ENCODE measurements at places on chromosomes 2 and 18.

DNA sequence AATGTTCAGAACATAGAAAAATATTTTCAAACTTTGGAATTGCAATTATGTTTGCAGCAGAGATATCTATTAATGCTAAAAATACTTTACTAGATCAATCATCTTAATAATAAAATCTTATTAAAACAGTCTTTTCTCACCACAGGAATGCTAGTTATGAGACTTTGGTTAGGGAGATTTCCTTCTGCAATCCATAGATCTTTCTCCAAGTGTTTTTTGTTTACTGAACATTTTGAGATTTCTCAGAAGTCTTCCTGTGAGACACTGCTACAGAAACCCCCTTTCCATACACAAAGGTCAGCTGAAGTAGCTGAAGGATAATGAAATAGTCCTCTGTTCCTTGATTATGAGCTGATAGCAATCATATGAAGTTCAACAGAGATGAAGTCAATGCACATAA is 59.4 kb upstream of the RAPH1 start:
- no peak for DNase-seq

DNA sequence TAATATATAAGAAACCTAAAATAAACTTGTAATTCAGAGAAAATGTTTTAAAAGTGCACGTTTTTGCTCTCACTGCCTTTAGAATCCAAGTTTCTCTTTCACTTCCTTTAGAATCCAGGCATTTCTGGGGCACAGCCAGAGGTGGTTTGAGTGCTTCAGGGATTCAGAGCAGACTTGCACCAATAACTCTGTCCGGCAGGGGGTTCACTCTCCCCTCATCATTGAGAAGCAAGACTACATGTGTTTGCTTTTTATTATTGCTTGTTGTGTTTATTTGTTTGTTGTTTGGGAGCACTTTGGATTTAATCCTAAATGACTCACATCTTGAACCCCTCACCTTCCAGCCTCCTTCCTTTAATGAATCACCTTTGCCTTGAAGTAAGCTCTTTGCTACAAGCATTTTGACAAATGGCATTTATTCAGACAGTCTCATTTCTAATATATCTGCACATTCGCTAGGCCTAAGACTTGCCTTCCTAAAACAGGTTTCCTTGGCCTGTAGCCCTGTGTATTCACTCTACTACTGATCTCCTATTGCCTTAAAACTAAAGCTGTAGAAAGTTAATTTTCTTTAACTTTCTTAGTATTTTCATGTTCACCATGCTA is 233.5 kb upstream of the ATP5MC3 start:
- peak; percentile 52 for DNase-seq

DNA sequence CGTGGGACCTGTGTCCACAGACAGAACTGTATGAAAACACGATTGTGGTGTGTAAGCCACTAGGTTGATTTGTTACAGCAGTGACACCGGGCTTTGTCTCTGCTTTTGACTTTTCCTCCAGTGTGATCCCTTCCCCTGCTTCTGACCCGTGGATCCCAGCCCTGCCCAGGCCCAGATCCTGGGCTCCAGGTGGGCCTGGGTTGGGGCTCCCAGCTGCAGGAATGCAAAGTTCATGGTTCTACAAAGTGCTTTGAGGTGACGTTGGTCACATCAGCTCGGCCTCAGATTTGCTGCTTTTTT is 26.8 kb downstream of the HPCAL1 start:
- DNase-seq = no peak

DNA sequence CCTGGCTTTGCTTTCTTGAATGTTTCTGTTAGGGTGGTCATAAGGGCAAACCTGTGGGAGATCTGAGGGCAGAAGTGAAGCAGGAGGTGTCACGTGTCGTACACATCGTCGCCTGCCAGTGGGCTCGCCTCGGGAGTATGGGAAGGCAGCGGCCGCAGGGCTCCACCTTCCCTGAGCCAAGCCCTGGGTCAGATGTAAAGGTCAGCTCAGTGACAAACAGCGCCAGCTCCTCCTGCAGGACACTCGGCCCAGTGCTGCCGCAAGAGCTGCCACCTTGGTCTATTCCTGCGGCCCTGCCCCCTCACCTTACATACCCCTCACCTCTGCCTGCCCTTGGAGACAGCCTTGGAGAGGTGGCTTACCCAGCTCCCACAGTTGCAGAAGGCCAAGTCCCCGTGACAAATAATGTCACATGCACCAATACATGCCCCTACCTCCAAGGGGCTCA is 64.2 kb downstream of the PSMG2 start:
- DNase-seq = no peak

- DNase-seq = no peak
Observed at GRCh38 chr2:45330637-45331409, 280.2 kb downstream of the SRBD1 start.

- no peak for DNase-seq
Observed at GRCh38 chr2:126856403-126856802, 42.3 kb upstream of the TEX51 start.

GRCh38 chr18:78113136-78113939 is 863.7 kb downstream of the GALR1 start:
- DNase-seq = no peak

- no peak for DNase-seq
Observed at GRCh38 chr2:1540481-1540880, 127.2 kb downstream of the TPO start.

DNA sequence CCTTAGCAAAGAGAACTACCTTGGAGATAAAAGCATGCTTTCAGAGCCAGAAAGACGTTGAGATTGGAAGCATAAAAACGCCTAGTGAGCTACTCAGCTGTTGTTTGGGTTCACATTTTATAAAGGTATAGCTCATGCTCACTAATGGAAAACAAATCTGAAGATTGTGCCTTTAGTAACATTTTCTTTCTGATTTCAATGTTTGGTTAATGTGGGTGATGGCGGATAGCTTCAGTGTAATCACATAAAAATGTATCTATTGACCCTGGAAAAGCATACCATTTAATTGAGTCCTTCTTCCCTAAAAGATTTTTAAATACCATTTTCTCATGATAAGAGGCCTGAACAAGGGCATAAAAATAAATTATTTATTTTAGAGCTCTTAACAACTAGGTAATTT is 73.4 kb downstream of the DTNA start:
- DNase-seq = no peak

DNA sequence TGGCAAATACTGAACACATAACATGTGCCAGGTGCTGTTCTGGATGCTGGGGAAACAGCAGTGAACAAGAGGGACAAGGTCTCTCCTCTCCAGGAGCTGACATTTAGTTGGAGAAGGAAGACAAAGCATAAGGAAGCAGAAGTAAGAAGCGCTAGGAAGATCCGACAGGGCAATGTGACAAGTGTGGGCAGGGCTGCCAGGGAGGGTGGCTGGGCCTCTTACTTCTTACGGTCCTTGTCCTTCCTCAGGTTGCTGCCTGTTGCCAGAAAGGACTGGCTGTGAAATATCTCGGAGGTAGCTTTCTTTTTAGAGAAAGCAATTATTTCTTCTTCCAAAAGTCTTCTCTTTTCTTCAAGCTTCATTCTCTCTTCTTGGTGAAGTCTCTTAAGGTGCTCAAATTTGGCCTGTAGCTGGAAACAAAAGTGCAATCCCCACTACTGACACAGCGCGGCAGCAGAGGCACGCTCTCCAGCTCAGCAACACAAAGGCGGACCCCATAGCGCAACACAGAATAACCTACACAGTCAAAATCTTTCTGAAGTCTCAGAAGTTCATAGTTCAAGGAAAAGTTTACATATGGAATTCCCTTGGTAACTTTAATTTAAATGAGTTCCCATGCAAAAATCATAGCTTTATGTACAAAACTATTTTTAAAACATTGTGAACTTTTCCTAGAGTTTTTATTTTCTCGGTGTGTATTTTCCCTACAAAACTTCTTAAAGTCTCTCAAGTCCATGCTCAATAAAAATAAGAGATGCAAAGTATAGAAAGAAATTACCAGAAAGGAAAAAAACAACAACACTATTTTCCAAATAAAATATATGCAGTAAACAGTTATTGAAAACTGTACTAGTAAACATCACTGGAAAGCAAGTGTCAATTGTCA is 67.7 kb downstream of the SEPTIN10 start:
- DNase-seq = peak; percentile 41

DNA sequence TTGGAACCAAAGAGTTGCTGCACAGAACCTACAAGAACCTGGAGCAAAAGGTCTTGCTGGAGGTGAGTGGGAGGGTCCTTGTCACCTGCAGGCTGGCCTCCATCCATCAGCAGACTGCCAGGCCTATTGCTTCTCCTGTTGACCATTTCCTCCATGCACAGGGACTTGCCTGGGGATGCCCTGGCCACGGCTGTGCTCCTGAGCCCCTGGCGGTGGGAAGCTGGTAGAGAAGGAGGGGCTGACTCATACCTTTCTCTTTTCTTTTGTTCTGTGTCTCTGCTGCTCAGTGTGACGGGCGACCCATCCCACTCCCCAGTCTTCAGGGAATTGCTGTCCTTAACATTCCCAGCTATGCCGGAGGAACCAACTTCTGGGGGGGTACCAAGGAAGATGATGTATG is 102.6 kb downstream of the DGKD start:
- no peak for DNase-seq

GRCh38 chr2:156818221-156818620 is 382.0 kb downstream of the GPD2 start:
- no peak for DNase-seq

- DNase-seq = no peak
Observed at GRCh38 chr18:36638224-36638623, 190.6 kb downstream of the TPGS2 start.

- no peak for DNase-seq
Observed at GRCh38 chr2:49807689-49808088, 653.4 kb upstream of the FSHR start.

GRCh38 chr2:175684466-175684865 is 317.6 kb downstream of the LNPK start:
- no peak for DNase-seq

DNA sequence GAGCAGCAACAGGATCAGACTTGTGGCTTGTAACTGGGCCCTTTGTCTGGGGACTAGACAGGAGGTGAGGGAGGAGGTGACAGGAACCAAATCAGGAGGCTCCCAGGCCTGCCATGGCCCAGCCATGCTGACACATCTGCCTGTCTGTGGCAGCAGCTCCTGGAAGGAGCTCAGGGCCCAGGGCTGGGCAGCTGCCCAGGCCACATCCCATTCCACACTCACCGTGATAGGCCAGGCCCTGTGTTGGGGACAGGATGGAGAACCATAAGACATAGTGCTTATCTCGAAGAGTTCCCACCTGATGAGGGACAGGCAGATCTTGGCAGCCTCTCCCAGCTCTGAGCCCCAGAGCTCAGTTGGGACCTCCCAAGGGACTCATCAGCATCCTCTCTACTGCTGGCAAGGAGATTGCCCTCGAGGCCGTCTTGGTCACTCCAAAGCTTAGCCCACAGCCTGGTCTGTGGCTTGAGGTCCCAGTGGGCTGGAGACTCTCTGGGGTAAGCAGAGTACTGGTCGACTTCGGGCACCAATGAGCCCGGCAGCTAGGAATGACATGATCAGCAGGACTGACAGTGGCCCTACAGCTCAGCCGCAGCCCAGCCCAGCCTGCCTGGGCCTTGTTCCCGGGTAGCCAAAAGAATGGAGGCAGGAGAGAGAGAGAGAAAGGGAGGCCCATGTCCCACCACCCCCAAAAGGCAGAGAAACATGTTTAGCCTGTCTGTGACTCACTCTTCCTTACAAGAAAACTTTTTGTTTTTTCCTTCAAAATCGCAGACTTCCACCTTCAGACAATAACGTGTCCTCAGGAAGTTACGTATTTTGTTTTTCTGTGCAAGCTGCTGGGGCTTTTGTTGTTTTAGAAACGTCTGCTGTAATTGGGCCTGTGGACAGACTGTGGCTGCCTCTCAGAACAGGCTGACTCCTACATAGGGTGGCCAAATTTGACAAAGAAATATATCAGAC is 82.1 kb downstream of the HS1BP3 start:
- DNase-seq = no peak

DNA sequence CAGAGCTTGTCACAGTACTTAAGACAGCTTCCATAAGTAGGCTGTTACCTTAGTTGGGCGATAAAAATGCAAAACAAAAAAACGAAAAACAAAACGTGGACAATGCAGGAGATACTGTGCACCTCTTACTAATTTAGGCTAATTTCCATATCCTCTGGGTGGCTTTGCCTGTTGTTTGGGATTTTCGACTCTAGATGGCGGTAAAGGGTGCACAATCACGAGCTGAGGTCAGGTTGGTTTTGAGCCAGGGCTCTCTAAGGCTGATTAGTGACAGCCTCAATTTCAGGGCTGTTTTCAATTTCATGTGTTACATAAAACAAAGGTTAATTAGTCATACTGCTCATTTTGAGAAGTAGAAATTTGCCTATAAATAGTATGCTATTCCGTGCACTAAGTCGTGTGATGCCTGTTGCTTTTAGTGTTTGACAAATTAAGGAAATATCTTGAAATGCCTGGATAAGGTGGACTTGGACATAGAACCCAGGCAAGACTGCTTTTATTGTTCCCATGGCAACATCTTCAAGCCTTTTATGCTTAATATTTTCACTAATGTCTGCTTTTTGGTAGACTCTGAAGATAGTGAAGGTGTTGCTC is 493.1 kb downstream of the SOCS6 start:
- DNase-seq = peak; percentile 6

- no peak for DNase-seq
Observed at GRCh38 chr2:8858264-8858663, 20.9 kb upstream of the KIDINS220 start.

DNA sequence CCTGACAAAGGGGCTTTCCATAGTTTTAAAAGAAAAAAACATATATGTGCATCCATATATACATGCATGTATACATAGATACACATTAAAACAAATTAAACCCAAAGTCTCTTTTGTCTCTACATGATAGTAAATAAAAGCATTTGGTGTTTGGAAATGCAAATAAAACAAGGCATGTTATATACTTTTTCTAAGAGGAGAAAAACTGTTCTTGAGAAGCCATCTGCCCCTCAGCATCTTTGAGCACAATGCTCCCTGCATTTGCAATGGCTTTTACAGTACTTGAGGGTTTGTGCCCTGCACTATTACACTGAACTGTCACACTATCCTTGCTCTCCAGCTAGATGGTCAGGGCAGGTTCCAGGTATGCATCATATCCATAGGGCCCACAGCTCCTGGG is 210.2 kb downstream of the L3MBTL4 start:
- DNase-seq = no peak

- no peak for DNase-seq
Observed at GRCh38 chr2:97781981-97782380, 68.6 kb downstream of the ZAP70 start.

DNA sequence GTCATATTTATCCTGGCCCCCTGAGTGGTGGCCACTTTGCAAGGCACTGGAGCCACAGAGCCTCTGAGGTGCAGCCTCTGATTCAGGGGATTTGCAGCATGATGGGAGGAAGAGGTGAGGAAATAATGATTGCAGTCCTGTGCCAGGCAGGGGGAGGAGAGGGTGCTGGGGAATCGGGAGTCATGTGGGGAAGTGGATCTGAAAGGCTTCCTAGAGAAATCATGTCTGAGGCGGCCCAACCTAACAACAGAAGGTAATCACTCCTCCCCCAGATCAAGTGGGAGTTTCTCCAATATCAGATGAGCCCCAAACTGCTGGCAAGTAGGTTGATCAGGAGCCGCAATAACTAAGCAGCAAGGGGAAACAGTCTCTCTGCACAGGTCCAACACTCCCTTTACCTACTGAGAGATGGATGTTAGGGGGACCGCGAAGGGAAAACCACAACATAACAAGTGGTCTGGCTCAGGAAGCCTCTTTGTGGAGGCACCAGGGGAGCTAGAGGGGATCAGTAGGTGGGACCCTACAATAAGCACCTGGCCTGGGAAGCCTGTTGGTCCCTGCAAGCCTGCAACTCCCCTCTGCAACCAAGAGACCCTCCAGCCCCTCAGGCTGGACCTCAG is 71.8 kb upstream of the NPAS2 start:
- DNase-seq = no peak

GRCh38 chr2:96153991-96154431 is 8.8 kb upstream of the DUSP2 start:
- no peak for DNase-seq

GRCh38 chr2:23028106-23028505 is 356.9 kb upstream of the KLHL29 start:
- DNase-seq = no peak

- no peak for DNase-seq
Observed at GRCh38 chr2:111678161-111678560, 205.8 kb downstream of the ANAPC1 start.
